ENCODE measurements at places on chromosomes 12 and 14.

DNA sequence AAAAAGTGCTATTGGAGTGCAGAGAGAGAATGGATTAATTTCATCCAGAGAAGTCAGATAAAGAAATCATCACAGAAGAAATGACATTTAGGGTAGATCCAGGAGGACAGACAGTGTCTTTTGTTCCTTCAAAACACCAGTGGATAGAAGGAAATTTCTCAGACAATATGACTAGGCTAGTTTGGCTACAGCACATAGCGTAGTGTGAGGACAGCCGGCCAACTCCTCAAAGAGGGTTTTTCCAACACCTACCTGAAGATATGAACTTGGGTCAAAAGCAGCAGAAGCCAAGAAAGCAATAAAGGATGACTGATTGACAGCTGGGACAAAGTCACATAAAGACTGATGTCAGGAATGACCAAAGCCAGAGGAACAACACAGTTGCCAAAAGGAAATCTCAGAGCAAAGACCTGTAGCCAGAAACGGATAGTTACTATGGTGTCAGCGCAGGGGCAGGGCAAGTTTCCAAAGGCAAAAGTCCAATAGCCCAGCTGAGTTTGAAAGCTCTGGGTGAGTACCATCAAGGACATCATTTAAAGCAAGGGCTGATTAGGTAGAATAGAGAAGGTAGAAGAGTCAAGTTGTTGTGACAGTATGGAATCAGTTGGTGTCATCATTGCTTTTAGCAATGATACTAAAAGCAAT, 58.7 kb upstream of the PDE3A start:
- DNase-seq = no peak

- DNase-seq = no peak
Observed at GRCh38 chr12:96514328-96514727, 25.0 kb downstream of the CFAP54 start.

GRCh38 chr14:35215110-35215813, 76.9 kb upstream of the PSMA6 start:
- DNase-seq = peak; percentile 54

- no peak for DNase-seq
Observed at GRCh38 chr12:107903341-107904061, 129.0 kb downstream of the ASCL4 start.

DNA sequence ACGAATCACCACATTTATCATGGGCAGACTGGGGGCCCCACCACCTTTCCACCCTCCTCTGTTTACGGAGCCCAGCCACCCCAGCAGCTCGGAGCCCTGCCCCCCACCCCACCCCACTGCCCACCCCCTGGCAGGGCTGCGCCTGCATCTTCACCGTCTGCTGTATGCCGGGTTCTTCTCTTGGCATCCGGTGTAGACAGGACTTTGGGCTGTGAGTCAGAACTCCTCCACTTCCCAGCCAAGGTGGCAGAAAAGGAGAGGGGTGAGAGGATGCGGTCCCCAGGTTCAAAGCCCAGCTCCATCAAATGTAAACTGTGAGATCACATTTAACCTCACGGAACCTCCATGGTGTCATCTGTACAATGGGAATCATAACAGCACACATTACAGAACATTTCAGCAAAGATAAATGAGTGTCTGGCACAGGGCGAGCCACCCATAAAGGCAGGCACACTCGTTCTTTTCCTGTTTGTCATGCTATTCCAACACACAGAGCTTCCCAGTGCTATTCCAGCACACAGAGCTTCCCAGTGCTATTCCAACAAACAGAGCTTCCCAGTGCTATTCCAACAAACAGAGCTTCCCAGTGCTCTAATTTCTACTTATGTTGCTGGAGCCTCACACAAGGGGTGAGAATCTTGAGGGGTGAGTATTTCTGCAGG, 292.7 kb upstream of the RTL1 start:
- no peak for DNase-seq

DNA sequence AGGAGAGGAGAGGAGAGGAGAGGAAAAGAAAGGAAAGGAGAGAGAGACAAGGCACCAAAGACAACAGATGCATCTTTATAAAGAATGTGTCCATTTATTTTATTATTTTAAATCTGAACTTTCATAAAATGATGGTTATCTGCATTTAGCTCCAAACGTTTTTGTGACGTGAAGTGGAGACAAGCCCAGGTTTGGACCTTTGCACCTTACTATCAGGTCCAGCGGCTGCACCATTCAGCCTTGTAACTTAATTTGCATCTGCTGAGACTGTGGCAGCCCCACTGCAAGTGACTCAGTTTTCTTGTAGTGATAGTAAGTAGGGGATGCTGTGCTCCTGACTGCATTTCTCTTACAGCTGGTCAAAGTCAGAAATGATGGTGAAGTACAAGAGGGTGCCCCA, 130.7 kb downstream of the NTF3 start:
- no peak for DNase-seq

- no peak for DNase-seq
Observed at GRCh38 chr12:46065412-46066166, 75.2 kb upstream of the SCAF11 start.

- no peak for DNase-seq
Observed at GRCh38 chr12:64006211-64006825, 161.8 kb downstream of the SRGAP1 start.
